GM12891 (cell line): ENCODE measurements at places on chromosomes 2 and 18.

DNA sequence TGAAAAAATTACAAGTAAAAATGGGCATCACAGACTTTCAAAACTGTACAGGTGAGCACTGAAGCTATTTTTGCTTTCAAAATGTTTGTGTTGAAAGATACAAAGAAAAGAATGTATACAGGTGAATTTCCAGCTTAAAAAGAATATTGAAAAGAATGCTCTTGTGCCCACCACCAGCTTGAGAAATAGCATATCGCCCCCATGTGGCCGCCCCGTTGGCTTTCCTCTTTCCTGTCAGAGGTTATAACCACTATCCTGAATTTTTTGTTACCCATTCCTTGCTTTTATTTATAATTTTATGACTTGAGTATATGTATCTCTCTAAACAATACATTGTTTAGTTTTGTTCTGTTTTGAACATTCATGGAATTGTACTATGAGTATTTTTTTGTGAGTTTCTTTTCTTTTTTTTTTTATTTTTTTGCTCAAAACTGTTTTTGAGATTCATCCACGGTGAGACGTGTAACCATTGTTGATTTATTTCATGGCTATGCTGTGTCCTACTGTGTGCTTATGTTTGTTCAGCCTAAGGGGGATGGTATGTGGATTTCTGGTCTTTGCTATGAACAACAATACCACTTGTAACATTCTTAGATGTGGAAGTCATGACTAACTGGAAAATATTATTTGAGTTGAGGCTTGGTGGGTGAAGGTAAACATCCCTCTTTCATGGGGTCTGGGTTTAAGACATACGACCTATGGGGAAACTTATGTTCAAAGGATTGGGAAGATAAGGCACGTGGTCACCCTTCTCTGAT is 11.6 kb downstream of the TRPM8 start:
- no peak for DNase-seq

DNA sequence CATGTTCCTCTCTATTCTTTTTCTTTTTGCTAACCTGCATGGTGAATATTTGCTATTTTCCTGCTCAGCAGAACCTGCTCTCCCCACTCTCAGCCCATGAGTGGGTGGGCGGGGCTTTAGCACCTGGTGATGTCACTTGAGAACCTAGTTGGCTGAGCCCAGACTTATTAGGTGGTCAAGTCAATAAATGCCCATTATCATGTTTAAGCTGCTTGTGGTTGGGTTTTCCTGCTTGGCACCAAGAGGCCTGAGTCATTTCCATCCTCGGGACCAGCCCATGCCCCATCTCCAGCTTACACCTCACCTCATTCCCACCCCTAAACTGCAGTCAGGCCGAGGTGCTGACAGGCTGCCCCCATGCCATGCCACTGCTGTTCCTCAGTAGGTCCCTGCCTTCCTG is 226.6 kb downstream of the ANKRD30B start:
- DNase-seq = no peak

DNA sequence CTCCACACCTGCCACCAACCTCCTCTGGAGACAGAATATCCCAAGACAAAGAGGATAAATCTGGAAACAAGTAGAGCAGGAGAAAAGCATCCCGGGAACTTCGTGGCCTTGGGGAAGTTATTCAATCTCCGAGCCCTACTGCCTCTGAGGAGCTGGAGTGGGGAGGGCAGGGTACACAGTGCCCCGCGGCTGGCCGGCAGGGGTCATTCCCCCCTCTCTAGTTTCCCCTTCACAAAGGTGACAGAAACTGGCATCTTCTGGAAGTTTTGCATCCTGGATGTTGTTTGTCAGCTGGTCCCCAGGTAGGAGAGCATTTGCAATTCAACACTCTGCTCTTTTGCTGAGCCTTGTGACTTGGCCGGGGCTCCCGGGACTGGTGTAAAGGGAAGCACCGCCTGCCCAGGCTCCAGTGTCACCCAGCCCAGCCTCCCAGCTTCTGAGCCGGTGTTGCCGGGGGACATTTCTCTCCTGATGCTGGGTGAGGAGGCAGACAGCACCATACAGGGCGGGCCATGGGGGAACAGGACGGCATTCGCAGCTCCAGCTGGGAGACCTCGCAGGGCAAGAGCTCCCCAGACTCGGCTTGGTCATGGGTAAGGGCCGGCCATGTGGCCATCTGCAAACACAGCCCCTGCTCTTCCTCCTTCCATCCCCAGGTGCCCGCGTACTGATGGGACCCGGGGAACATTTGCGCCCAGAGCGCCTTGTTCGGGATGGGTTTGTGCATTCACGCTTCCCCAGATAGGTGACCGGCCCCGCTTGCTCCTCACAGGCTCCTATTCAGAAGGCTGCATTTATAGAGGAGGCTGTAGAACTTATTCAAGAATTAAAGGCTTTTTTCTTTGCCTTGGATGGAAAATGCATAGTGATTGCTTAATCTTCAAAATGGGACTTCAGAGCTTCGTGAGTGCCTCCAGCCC is 7.4 kb upstream of the NTSR2 start:
- no peak for DNase-seq

DNA sequence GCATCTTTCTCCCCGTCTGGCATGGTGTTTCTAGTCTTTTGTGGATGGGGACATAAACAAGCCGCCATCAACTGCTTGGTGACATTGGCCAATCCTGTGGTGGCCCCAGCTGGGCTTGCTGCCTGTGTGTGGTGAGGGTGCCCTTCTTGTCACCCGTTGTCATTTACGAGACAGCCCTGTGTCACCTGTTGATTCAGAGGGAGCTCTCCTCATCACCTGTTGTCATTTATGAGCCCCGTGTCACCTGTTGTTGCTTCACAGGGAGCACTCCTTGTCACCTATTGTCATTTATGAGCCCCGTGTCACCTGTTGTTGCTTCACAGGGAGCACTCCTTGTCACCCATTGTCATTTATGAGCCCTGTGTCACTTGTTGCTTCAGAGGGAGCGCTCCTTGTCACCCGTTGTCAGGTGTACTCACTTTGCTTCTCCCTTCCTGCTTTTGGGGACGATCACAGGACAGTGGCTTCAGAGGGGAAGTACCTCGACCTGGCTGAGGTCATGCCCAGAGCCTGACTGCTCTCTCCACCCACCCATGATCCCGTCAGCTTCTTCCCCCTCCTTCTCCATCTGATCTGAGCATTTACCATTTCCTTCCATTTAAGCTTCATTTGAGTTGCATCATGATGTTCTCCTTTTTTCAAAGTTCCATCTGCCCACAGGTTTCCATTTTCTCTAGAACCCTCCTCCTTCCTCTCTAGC is 29.1 kb downstream of the HPCAL1 start:
- DNase-seq = peak; percentile 48

- DNase-seq = no peak
Measured at GRCh38 chr2:194105358-194105757, 1551.7 kb upstream of the SLC39A10 start.

- no peak for DNase-seq
Measured at GRCh38 chr2:138620431-138620830, 118.9 kb downstream of the SPOPL start.

- DNase-seq = no peak
Measured at GRCh38 chr2:99851089-99851488, 291.3 kb downstream of the AFF3 start.

DNA sequence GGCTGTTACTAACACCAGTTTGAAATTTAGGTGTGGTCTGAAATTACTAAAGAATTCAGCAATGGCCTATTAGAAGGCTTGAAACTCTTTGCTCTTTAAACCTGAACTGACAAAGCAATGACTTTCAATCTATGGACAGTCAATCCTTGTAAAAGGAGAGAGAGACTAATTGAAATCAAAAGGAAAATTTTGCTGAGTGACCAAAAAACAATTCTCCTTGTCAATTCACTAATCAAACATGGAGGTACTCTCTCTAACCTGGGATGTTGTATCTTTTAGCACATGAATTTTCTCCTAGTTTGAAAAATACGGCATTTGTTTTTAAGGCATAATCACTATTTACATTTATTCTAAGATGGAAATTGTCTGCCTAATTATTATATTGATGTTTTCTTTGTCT is 49.6 kb upstream of the ATIC start:
- no peak for DNase-seq

GRCh38 chr2:66501267-66501666 is 66.3 kb downstream of the MEIS1 start:
- no peak for DNase-seq

- DNase-seq = no peak
Measured at GRCh38 chr18:64966667-64967066, 784.1 kb upstream of the CDH7 start.

GRCh38 chr2:118936936-118937335 is 5.1 kb upstream of the MARCO start:
- DNase-seq = no peak

GRCh38 chr2:102736410-102737409 is 25.1 kb upstream of the TMEM182 start:
- peak; percentile 85 for DNase-seq

DNA sequence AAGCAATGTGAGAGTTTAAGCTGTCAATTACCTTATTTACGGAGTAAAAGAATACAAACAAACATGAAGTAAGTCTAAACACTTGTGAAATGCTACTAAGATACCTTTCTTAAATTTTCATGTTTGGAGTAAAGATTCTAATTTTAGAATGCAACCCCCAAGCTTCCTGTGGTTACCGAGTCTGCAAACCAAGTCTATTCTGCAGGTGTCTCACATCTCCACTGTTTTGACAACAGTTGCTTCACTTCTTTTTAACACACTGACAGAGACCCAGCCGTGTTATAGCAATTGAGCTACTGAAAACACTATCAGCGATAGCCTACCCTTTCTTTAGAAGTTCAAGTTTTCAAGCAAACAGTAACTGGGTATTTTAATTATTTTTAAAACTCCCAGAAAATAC is 608.3 kb downstream of the ERBB4 start:
- DNase-seq = peak; percentile 0

- no peak for DNase-seq
Measured at GRCh38 chr18:35807811-35808335, 164.6 kb upstream of the RMP24 start.

DNA sequence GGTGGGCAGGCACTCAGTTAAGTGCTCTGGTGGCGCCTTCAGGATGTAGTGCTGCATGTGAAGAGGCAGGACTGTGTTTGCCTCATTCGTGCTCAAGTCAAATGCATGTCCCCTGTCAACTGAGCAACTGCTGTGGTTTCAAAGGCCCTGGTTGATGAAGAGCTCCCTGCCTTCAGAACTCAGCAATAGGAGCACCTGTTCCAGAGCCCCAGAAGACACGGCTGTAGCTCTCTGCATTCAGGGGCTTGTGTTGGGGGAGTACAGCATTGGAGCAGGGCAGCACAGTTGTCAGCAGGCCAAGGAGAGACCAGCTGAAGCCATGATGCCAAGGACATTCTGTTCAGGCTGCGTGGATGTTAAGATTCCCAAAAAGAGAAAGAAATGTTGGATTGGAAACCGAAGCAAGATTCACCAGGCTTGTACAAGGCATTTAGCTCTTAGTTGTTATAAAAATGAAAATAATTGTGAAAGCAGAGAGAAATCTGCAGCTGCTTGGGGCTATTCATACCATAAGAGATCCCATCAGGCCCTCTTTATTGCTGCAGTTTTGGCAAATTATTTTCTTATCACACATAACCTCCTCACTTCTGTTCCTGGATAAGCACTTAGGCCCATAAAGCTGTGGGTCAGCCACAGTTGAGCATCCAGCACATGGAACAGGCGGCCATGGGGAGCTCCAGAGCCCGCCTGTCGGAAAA is 252.4 kb upstream of the ZNF521 start:
- no peak for DNase-seq

- no peak for DNase-seq
Measured at GRCh38 chr2:75573145-75573878, 12.6 kb upstream of the EVA1A start.

DNA sequence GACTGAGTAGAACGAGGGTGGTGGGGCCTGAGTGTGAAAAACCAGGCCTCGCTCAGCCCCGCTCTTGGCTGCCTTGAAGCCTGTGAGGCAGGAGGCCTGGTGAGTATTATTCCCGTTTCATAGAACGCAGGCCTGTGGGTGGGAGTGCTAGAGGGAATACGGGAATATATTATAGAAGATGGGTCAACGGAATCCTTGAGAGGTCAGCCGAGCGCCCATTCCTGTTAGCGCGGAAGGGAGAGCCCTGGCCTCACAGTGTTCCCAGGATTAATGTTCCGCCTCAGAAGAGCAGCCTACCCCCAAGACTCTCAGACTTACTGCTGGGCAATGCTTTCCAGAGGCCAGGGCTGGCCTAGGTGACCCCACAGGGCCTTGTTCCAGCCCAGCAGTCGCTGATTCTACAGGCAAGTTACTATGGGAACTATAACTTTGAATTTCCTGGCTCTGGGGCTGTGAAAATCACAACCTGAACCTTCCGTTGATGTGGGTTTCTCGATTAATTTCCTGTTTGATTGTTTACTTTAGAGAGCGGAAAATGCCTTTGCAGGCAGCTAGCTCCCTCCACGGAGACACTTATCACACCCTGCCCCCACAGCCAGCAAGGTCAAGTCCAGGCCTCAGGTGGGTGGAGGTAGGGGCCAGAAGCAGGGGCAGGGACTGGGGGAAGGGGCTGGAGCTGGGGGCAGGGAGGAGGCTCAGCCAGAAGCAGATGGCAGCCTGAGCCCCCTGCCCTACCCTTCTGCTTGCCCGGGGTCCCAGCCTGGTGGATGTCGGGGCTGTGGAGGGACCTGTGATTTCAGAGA is 108.3 kb downstream of the SMAD7 start:
- DNase-seq = no peak

- DNase-seq = no peak
Measured at GRCh38 chr2:170846314-170846713, 29.6 kb downstream of the GAD1 start.

GRCh38 chr2:38474715-38475566 is 97.9 kb upstream of the ATL2 start:
- no peak for DNase-seq

- DNase-seq = no peak
Measured at GRCh38 chr18:22585821-22586220, 168.1 kb upstream of the CTAGE1 start.

DNA sequence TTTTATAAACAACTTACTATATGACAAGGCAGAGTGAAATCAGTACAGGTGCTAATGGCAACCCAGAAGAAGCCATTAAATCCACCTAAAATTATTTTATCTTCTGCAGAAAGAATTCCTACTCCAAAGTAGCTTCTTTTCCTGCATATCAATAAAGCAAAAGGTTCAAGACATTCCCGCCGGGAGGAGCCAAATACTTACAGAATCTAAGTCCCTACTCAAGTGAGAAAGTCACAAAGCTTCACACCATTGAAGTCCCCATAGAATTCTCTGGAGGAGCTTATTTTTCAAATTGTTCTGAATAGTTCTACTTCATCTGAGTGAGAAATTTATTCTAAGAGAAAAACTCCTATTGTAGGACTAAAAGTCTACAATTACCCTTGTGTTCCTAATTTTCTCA is 233.7 kb upstream of the HNRNPA3 start:
- DNase-seq = no peak

GRCh38 chr2:15383695-15384350 is 177.3 kb downstream of the NBAS start:
- no peak for DNase-seq

GRCh38 chr2:86372641-86373502 is 35.4 kb upstream of the REEP1 start:
- DNase-seq = no peak

- no peak for DNase-seq
Measured at GRCh38 chr18:71336576-71337210, 1047.8 kb downstream of the SOCS6 start.

DNA sequence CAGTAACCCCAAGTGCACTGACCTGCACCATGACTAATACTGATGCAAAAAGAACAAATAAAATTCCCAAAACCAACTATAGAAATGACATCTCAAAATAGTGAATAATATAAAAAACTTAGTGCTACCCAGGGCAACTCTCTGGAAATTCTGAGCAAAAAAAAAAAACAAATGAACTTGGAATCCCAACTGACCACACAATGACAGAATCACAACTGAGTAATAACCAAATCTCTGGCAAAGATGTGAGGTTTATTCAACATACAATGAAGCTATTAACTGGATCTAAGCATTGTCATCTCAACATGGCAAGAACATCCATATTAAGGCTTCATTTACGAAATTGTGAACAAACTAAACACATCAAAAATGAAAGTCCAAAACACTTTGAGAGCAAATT is 22.7 kb downstream of the EXOC6B start:
- DNase-seq = no peak
